Amygdala (tissue), 56 donors: ENCODE measurements at places on chromosomes 6 and 20.

GRCh38 chr6:116338943-116339342, 31.8 kb upstream of the DSE start:
- DNase-seq = no peak

- DNase-seq = no peak
Observed at GRCh38 chr6:21507811-21508210, 85.7 kb upstream of the SOX4 start.

- DNase-seq = no peak
Observed at GRCh38 chr20:51802170-51802751, at the start of gene SALL4. TSS of gene SALL4 (minus strand) at chr20:51802521. CDS start at chr20:51802408, 113 bp downstream.

DNA sequence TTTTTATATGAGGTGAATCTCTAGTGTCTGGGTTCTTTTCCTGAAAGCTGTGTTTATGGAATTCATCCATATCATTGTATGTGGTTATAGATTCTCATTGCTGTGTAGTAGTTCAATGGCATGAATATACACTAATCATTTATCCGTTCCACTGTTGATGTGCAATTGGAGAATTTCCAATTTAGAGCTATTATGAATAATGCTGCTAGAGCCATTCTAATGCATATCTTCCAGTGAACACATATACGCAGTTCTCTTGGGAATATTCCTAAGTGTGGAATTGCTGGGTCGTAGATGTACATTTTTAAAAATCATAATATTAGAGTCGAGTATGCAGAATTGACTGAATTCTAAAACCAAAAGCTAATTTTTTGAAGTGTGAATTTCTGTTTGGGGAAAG, 327.5 kb upstream of the JAG1 start:
- no peak for DNase-seq

GRCh38 chr20:10565191-10565921, 108.4 kb downstream of the JAG1 start:
- no peak for DNase-seq

DNA sequence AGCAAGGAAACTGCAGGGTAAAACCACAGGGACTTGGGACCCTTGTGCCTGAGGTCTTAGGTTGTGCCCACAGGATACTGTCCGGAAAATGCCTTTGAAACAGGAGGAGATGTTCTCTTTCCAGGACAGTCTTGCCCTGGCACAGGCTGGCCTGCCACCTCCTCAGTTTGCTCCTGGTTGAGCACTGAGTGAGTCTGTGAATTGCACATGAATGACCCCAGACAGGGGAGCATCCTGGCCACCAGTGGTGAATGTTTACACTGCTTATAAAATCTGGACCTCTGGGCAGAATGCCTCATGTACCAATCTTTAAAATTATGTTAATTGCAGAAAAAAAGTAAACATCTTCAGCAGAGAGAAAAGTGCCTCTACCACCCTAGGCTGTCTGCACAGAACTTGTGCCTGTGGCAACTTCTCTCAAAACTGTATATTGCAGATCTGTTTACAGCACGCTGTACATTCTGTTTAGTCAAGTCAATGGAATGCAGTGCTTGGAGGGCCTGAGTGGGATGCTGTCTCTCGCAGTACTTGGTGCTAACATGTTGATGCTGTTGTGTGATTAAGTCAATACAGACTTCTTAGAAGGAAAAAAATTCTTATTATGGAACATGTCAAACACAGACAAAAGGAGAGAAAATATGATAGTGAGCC, 242.1 kb downstream of the SOD2 start:
- DNase-seq = no peak
